ENCODE measurements at places on chromosomes 2 and 18.

DNA sequence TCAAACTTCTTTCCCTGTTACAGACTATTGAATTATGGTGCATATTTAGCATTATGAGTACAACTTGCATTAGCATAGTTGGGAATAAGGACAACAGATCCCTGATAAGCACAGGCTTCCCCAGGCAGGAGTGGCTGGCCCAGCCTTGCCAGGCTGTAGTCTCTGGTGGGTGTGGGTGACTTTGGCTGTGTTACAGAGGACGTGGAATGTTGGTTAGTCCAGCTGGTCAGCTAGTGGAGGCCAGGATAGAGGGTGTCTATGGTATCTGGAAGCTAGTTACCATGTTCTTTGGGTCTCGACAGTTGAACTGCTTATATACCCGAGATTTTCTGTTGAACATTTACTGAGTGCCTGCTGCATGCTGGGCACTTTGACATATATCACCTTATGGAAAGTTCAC, 4.7 kb downstream of the SH3RF3 start:
- DNase-seq: no peak

- no peak for DNase-seq
Observed at GRCh38 chr18:2412996-2413751, 158.1 kb downstream of the METTL4 start.

DNA sequence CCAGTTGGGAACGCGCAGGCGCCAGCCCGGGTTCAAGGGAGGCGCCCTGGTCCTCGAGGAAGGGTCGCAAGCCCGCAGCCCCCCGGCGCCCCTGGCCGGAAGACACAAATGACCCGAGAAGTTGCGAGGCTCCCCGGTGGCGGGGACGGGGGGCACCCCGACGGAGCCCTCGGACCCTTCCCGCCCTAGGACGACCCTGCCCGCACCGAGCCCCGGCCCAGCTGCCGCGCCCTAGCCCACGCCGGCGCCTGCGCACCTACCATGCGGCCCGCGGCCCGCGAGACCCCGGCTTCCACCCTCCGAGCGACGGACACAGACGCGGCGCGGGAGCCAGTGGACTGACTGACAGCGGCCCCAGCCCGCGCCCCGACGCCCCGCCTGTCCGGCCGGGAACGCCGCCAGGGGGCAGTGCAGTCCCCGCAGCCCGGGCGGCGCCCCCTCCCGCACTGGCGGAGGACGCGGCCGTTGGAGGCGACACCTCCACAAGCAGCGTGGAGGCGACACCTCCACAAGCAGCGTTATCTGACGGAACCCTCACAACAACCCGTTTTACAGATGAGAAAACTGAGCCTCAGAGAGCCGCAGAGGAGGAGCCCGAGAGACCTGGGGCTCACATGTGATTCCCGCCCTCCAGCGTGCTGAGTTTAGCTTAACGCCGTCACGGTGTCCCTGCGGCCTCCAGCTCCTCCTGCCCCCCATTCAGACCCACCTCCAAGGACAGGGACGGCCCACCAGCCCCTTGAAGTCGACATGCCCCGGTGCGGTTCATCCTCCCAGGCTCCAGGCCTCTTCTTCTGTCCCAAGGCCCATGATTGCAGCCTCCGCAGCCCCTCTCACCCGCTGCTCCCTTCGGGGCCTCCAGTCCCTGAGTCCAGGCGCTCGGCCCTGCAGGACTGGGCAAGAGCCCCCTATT, at the start of gene NMUR1:
TSS of gene NMUR1 (minus strand) at position 347 of the 913 bp plus-strand sequence. CDS start at position 263, 84 bp downstream.
- no peak for DNase-seq

- no peak for DNase-seq
Observed at GRCh38 chr2:5412001-5412400, 280.2 kb upstream of the SOX11 start.

DNA sequence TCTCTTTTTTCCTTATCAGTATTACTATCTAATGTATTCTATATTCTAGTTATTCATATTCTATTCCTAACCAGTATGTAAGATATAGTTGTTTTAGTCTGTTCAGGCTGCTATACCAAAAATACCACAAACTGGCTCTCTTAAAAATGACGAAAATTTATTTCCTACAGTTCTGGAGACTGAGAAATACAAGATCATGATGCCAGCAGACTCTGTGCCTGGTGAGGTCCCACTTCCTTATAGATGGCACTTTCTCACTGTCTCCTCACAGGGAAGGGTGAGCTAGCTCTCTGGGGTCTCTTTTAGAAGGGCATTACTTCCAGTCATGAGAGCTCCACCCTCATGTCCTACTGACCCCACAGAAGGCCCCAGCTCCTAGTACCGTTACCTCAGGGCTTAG, 4.8 kb upstream of the ARHGAP15 start:
- no peak for DNase-seq

GRCh38 chr2:15241201-15241600, 319.9 kb downstream of the NBAS start:
- no peak for DNase-seq

- DNase-seq: no peak
Observed at GRCh38 chr2:112643488-112643887, 2.3 kb upstream of the SLC20A1 start.

- DNase-seq: no peak
Observed at GRCh38 chr2:19932928-19933327, 31.1 kb upstream of the TTC32 start.

GRCh38 chr18:58866773-58867150, 2.1 kb downstream of the ZNF532 start:
- DNase-seq: no peak

DNA sequence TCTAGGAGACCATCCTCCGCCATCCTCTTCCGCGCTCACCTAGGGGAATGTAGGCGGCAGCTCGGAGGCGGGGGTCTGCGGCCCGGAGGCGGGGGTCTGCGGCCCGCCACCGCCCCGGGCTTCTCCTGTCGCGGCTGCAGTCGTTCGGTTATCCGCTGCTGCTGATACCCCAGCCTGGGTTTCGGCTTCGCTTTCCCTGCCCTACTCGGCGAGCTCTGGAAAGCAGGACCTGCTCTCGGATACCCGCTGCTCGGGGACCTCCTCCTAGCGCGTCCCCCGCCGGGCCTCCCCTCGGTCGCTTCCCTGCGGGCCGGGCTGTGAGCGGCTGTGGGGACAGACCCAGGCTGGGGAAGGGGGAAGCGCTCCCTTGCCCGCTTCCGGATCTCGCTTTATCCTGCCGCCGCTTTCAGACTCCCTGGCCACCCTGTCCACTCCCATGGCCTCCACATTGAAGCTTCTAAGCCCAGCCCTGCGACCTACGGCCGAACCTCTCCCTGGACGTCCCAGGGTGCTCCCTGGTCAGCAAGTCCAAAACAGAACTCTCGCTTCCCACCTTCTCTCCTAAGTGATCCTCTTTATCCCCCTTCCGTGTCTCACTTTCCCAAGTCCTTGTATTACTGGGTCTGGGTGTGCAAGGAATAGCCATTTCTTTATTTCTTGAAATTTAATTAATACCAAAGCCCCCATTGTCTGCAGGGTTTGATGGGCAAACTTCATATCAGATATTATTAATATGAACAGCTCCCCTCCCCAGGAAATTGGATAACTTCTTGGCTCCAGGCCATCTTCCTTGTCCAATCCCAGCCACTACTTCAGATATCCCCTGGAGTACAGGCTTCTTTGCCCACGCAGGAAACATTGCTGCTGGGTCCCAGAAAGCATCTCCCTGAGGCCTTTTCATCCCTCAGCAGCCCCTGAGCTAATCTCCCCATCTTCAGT, 769 bp downstream of the FKBP1B start:
- no peak for DNase-seq

DNA sequence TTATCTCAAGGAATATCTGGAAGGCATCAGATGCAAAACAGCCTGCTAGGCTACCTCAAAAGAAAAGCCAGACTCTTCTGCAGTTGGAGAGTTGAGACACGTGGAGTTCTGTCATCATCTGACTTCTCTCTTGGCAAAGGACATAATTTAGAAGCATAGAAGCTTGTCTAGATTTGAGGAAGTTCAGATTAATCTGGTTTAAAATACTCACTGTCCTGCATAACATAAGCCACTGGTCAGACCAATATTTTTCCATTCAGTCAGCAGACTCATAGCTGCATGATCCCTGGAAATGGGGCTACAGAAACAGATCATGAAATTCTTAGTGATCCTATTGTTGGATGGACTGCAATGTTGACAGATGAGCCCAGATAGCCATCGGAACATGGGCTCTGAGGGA, 349.0 kb downstream of the TXNL1 start:
- DNase-seq: no peak

GRCh38 chr2:88448248-88448647, 4.2 kb downstream of the FOXI3 start:
- no peak for DNase-seq

DNA sequence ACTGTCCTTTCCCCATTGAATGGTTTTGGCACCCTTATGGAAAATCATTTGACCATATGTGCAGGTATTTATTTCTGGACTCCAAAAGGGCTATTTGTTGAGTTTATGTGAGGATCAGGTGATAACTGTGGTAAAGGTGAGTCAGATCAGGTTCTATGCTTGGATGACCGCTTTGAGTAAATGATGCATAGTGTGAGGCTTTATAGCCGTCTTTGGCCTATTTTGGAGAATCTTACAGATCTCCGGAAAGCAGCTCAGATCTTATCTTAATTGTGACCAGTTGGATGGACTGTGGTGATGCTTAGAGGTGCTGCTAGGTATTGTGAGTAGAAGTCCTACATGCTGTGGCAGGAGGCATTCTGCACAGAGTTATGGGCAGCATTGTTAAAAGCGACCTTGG, 126.2 kb downstream of the METTL8 start:
- DNase-seq: no peak

GRCh38 chr2:9178904-9179571, 27.6 kb upstream of the ASAP2 start:
- peak; percentile 44 for DNase-seq

- no peak for DNase-seq
Observed at GRCh38 chr18:48308027-48308635, 101.1 kb downstream of the ZBTB7C start.

- no peak for DNase-seq
Observed at GRCh38 chr2:102013206-102014040, 21.7 kb downstream of the IL1R2 start.

GRCh38 chr18:46337271-46337670, 233.1 kb downstream of the HAUS1 start:
- no peak for DNase-seq

GRCh38 chr2:218883491-218884490, 3.1 kb downstream of the WNT10A start:
- DNase-seq: no peak

- DNase-seq: no peak
Observed at GRCh38 chr2:27422958-27423357, 5.5 kb upstream of the NRBP1 start.

- DNase-seq: no peak
Observed at GRCh38 chr2:11582612-11582861, 48.7 kb downstream of the GREB1 start.

DNA sequence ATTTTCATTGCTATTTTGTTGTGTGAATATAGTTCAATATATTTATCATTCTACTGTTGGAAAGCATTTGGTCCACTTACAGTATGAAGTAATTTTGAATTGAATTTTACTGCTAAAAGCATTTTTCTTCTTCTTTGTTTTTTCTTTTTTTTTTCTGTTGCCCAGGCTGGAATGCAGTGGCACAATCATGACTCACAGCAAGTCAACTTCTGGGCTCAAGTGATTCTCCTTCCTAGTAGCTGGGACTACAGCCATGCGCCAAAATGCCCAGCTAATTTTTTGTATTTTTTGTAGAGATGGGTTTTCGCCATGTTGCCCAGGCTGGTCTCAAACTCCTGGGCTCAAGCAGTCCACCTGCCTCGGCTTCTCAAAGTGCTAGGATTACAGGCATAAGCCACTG, 2.4 kb upstream of the ETAA1 start:
- no peak for DNase-seq

DNA sequence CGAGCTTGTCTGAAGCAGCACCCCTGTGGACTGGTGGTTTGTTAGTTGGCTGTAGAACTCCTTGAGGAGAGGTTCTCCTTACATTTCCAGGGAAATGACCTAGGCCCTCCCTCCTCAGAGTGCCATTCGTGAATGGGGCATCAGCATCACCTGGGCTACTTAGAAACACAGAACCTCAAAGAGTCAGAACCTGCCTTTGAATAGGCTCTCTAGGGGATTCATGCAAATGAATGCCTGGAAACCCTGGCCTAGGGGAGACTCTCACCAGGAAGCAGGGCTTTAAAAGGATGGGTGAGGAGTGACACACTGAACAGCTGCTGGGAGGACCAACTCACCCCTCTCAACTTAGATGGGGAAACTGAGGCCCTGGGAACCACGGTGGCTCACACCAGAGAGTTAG, 2.1 kb upstream of the MOCOS start:
- no peak for DNase-seq

DNA sequence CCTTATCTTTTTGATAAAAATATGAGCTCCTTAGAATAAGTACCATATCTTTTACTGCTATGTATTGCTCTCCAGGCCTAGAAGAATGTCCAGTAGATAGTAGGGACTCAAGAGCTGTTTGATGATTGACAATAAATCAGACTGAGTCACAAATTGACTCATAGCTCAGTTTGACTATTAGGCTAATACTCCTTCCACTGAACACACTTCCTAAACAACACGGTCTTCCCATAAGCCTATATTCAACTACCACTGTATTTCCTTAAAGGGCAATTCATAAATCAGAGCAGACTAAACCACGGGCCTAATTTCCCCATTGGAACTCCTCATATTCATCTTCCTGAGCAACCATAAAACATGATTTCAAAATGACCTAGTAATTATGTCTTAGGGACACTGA, 258.5 kb downstream of the ALK start:
- DNase-seq: no peak

GRCh38 chr2:100909534-100910081, 89.7 kb downstream of the NPAS2 start:
- no peak for DNase-seq

DNA sequence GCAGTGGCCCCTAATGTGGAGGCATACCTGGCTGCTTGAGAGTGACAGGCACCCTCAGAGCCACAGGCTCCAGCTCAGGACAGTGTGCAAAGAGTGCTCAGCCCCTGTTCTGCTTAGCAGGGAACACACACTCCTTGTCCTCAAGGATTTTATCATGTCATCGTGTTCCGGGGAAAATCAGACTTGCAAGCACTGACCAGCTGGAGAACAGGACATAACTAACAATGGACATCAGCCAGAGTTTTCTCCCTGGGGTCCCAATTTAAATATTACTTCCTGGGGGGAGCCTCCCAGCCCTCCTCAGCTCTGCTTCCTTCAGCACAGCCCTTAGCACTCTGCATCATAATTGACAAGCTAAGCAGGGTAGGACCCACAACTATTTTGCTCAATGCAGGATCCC, 175.4 kb upstream of the ACAA2 start:
- no peak for DNase-seq

DNA sequence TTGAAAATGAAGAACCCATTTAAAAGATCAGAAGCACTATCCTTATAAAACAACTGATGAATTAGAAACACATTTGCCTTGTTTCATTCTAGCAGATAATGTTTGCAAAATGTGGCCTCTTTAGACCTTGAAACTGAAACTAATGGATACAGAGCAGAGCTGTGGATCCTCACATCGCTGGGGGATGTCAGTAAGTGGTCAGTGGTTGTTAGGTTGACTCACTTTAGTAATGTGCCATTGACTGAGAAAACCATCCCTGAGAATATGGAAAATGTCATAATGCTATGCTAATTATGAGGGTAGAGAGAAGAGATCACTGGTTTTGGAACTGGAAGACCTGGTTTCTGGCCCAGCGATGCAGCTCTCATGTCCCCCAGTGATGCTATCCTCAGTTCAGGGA, 176.7 kb downstream of the MYO1B start:
- no peak for DNase-seq

- DNase-seq: no peak
Observed at GRCh38 chr2:38394903-38395341, 17.8 kb upstream of the ATL2 start.

- no peak for DNase-seq
Observed at GRCh38 chr2:226440127-226440918, 359.3 kb downstream of the IRS1 start.

All from caudate nucleus (tissue), 63 donors.